ENCODE measurements at places on chromosomes 3 and 15. TPM values are rescaled to one million over a fixed set of nuclear protein-coding genes. Genes with fewer than 3 reads are reported as not detected.

The DUOXA2 gene
- total RNA-seq = not detected

- no peak for DNase-seq
These were observed 113.8 kb downstream of the ITPR1 start for GRCh38 chr3:4606911-4607310.

- peak; percentile 67 for DNase-seq
These were observed at the start of gene CRBN for GRCh38 chr3:3179407-3180094. Gene CRBN, minus strand, starts transcription at chr3:3179691. Its CDS starts 4 bp downstream, at chr3:3179687.

DNA sequence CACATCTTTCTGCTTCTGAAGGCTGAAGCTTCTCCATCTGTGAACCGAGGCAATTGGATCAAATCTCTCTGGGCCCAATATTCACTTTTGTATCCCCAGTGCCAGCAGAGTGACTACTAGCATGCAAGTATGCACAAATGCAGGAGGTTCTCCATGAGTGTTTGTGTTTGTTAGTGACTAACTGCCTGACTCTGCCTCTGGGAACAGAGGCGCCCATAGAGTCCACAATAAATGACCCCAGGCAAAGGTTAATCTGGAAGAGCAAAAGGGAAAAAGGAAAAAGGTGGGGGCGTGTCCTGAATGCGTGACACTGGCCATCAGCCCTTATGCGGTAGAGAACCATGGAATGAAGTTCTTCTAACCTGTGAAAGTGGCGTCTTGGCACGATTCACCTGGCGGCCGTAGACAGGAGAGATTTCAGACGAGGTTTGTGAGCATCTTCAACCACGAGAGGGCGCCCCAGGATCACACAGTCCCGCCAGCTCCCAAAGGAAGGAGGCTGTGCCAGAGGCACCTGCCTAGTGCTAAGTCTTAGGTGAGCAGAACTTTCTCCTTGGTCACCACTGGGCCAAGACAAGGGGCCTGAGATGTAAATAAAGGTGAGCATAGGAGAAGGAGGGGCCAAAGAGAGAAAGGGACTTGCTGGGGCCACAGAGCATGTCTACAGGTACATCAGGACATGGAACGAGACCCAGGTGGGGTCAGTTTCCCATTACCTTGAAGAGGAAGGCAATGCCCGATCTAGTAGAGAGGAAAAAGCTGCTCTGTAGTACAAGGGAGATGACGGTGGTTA is 44.2 kb downstream of the RBPMS2 start:
- DNase-seq = peak; percentile 83

DNA sequence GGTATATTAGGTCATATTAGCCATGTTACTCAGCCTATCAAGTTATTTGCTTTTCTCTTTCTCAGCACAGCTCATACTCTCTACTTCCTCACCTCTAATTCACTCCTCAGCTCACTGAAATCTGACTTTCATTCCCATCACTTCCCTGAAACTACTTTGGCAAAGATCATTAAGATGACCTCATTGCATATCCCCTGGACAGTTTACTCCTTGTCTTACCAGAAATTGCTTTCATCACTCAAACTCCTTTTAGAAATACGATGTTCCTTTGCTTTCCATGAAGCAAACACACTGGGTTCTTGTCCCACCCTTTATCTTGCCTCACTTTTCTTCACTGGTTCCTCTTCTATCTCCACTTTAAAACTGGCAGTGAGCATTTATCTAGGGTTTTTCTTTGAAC is 354.4 kb downstream of the TUSC7 start:
- DNase-seq = no peak

DNA sequence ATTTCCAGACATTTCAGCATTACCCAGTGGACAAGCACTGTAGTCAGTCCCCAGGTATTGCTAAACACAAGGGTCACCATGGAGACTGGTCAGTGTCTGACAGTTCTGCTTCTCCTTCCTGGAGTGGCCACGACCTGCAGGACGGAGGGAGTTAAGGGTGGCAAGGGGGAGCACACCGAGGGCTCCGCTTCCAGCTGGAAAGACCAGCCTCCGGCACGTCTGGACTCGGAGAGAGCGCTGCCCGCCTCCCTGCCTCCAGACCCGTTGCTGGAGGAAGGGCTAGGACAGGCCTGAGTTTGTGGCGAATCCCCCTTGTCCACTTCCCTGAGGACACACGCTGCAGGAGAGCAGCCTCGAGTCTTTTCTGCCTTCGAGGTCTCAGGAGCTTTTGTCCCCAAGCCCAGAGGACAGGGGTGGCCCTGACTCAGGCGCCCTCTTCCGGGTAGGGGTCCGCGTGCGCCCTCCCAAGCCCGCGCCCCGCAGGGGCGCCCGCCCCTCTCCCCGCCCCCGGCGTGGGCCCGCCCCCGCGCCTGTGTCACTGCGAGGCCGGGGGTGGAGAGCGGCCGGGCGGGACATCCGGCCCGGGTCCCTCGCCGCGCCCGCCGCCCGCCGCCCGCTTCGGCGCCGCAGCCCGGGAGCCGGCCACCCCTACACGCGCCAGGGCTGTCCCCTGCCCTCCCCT is at the start of gene CHST14:
TSS of gene CHST14 (plus strand) at position 562 of the 682 bp plus-strand sequence. CDS start 230 bp downstream, outside the sequence.
- peak; percentile 26 for DNase-seq

DNA sequence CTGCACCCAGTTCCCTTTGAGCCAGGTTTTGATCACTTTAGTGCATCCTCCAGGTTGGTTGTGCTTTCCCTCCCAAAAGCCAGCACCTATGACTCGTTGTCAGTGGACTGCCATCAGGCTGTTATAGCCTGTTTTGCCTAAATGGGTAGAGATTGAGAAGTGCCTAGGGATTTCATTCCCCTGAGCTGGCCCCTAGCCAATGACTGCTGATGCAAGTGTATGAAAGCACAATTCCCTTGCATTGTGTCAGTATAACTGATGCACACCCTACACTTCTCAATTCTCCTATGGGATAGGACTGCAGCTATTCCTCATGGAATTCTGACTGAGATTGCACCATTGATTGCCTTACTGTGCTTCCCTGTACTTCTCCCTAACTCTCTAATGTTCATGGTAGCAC is 102.1 kb upstream of the ARPP21 start:
- no peak for DNase-seq

- no peak for DNase-seq
These were observed 6.6 kb downstream of the GPX1 start for GRCh38 chr3:49351521-49352011.

- DNase-seq = no peak
These were observed 24.3 kb downstream of the CD200R1L start for GRCh38 chr3:112822064-112823055.

DNA sequence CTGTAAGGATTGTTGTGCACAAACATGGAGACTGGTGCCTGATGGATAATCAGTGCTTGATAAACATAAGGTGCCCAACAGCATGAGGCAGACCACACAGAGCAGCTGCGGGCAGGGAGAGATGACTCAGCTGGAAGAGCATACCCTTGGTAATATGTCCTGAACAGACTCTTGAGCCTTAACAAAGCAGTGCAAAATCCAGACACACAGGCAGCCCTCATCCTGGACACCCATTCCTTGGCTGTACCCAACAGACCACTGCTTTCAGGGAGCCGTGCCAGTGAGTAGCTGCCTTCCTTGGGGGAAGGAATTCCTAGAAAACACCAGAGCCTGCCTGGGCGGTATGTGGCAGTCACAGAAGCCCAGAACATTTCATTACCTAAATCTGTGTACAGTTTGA is 156.2 kb downstream of the CLSTN2 start:
- no peak for DNase-seq

DNA sequence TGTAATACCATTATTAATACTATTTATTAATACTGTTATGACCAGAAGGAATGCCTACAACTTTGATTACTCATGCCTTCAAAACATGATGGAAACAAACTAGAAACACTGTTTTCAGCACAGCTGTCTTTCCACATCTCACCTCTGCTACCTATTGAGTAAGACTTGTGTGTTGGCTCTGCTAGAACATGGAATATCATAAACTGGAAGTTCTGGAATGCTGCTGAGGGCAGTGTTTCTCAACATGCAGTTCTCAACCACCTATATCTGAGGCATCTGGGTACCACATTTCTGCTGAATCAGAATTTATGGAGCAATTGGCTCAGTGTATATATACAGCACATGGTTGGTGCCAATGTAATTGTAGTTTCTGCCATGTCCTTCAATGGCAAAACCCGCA is 392.1 kb downstream of the TUSC7 start:
- no peak for DNase-seq

- no peak for DNase-seq
These were observed 62.6 kb downstream of the SLC7A14 start for GRCh38 chr3:170523248-170523647.

DNA sequence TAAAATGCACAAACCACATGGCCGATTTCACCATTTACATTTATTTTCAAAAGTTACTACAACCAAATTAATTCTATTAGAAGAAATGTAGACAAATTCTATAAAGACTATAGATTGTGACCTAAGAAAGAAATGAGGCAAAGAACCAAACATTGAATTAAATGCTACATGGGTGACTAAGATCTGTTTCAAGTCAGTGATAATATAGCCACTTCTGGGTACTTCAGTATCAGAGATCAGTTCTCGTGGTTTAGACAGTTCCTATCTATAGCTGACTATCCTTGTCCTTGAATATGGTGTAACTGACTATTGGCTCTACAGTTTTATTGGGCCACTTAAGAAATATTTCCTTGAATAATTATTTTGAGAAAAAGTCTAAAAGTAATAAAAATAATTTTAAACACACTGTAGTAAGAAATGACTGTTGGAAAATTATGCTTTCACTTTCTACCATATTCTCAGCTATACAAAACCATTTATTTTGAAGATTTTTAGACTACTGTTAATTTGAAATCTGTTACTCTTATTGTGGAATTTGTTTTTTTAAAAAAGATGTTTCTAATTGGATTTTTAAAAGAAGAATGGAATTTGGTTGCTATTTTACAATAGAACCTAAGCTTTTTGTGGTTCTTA is 14.1 kb downstream of the KCNMB3 start:
- no peak for DNase-seq

GRCh38 chr15:61764981-61765380 is 295.3 kb downstream of the VPS13C start:
- no peak for DNase-seq
